ENCODE measurements at places on chromosomes 1 and 21.

DNA sequence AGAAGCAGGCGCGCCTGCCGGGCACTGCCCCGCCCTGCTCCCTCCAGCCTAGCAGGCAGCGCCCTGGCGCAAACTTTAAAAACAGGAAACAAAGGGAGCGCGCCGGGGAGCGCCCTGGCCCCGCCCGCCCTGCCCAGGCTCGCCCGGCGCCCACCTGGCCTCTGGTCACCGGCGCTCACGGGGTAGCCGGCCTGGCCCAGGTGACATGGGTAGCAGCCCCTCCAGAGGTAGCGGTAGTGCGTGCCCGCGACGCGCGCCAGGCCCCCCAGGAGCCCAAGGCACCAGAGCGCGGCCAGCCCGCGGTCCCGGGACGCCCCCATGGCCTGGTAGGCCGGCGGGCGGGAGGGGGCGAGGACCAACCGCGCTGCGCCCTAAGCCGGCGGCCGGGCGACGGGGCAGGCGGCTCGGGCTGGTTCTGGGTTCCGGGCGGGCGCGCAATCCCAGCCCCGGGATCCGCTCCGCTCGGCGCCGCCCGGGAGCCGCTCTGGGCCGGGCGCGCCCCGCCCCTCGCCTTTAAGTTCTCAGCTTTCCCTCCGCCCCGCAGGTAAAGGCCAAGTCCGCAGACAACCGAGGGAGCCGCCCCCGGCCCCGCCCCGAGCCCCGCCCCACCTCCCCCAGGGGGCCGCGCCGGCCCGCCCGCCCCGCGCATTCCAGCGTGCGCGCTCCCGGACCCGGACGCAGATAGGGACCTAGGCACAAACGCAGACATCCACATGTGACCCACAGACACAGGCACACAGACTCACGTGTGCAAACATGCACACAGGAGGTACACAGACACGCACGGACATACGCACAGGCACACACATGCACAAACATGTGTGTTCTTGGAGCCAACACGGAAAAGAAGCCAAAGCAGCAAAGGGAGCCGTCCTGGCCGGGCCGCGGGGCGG is 76.7 kb downstream of the ARHGEF16 start:
- DNase-seq: peak; percentile 76

GRCh38 chr1:7919880-7920279 is 20.8 kb downstream of the TNFRSF9 start:
- DNase-seq: no peak

GRCh38 chr1:29833581-29833980 is 597.3 kb downstream of the PTPRU start:
- DNase-seq: no peak

DNA sequence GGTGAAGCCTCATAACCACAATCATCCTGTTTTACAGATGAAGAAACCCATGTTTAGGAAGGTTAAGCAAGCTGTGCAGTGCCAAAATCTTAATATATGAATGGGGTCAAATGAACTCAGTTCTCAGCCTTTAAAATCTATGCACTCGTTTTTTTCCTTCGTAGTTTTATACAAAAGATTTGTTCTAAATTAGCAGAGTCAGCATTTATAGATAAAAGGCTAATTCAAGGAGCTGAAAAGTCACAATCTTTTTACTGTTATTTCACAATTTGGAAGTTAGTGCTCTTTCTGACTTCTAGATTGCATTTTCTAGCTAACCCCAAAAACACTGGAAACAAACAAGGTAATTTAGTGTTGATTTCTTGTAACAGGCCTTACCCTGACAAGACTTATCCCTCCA is 766.9 kb upstream of the ADGRL4 start:
- DNase-seq: no peak

GRCh38 chr1:205315008-205315618 is 6.4 kb downstream of the NUAK2 start:
- no peak for DNase-seq

DNA sequence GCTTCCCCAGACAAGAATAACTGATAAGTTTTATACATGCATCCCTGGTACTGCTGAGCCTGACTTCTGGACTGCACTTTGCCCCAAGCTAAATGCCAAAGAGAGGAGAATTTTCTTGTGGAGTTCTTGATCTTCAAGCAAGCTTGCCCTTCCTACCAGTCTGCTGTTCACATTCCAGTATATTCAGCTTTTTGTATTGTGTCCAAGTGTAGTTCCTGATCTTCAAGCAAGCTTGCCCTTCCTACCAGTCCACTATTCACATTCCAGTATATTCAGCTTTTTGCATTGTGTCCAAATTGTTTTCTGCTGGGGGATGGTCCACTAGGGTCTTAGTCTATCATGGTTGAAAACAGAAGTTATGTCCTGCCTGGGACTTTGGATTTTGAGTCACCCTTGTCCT is 894 bp upstream of the TSEN15 start:
- no peak for DNase-seq

GRCh38 chr1:45971922-45972531 is 160.4 kb downstream of the PIK3R3 start:
- DNase-seq: no peak

GRCh38 chr1:44068442-44068921 is 37.2 kb upstream of the SLC6A9 start:
- DNase-seq: no peak

- no peak for DNase-seq
Observed at GRCh38 chr21:31257265-31257664, 86.8 kb downstream of the TIAM1 start.
